ENCODE measurements at places on chromosomes 2 and 18. TPM values are rescaled to one million over a fixed set of nuclear protein-coding genes. Genes with fewer than 3 reads are reported as not detected.

DNA sequence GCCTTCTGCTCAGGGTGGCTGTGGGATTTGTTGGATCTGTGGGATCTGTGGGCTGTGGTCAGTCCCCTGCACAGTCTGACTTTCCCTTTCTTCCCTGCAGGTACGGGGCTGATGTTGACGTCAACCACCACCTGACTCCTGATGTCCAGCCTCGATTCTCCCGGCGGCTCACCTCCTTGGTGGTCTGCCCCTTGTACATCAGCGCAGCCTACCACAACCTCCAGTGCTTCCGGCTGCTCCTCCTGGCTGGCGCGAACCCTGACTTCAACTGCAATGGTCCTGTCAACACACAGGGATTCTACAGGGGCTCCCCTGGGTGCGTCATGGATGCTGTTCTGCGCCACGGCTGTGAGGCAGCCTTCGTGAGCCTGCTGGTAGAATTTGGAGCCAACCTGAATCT is 17.5 kb downstream of the ASB1 start:
- no peak for DNase-seq

DNA sequence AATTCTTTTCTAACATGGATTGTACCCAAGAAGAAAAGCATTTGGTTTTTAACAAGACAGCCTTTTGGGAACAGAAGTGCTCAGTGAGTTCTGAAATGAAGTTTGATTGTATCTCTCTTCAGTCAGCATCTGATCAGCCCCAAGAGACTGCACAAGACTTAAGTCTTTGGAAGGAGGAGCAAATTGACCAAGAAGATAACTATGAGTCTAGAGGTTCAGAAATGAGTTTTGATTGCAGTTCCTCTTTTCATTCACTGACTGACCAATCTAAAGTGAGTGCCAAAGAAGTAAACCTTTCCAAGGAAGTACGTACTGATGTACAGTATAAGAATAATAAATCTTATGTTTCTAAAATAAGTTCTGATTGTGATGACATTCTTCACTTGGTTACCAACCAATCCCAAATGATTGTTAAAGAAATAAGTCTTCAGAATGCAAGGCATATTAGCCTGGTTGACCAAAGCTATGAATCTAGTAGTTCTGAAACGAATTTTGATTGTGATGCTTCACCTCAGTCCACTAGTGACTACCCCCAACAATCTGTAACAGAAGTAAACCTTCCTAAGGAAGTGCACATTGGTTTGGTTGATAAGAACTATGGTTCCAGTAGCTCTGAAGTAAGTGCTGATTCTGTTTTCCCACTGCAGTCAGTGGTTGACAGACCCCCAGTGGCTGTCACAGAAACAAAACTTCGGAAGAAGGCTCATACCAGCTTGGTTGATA is 31.2 kb downstream of the ZDBF2 start:
- no peak for DNase-seq

DNA sequence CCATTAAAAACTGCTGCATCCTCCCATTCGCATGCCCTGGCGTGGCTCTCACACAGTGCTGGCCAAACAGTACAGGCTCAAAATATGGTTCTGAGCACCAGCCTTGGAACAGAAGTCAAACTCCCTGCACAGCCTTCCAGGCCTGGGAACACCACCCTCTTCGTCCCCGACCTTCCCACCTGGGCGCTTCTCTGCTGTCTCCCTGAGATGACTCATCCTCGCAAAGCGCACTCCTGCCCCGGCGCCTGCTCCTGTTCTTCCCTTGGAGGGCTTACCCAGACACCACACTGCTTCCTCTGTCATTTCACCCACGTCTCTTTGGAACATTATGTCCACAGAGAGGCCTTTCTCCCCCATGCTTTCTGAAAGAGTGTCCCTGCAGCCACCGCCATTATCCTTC is 172.7 kb downstream of the L3MBTL4 start:
- no peak for DNase-seq

- DNase-seq = no peak
These were observed 119.3 kb downstream of the SPTBN1 start for GRCh38 chr2:54575379-54575888.

GRCh38 chr2:68766376-68766845 is 31.8 kb downstream of the ARHGAP25 start:
- DNase-seq = peak; percentile 41

GRCh38 chr2:234518986-234519642 is 22.2 kb upstream of the ARL4C start:
- DNase-seq = no peak

- no peak for DNase-seq
These were observed 1.9 kb downstream of the ADCYAP1 start for GRCh38 chr18:906416-907114.

GRCh38 chr18:10121028-10121427 is 207.2 kb downstream of the VAPA start:
- no peak for DNase-seq

DNA sequence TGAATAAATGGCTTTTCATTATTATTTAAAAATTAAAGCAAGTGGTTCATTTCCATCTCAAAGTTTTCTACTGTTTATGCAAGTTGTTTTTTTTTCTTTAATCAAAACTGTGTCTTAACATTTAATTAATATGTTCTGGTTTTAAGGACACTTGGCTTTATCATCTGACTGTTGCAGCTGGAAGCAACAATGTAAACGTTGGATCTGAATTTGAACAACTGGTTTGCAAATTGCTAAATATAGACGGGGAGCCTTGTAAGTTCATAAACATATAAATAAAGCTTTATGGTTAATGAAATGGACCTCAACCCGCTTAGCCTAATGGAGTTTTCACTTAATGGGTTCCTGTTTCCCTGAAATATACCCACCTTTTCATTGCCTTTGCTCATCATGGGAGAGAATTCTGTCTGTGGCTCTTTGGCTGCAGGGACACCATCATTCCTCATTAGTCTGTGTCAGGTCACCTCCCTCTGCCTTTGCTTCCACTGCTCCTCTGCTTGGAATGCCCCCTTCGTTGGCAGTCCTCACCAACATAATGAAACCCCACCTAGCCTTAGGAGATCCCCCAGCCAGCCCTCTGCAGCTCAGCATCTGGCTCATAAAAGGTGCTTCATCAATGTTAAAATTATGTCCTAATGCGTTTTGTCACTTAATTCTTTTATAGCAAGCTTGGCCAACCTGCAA is 44.2 kb upstream of the DYNC2LI1 start:
- DNase-seq = no peak

DNA sequence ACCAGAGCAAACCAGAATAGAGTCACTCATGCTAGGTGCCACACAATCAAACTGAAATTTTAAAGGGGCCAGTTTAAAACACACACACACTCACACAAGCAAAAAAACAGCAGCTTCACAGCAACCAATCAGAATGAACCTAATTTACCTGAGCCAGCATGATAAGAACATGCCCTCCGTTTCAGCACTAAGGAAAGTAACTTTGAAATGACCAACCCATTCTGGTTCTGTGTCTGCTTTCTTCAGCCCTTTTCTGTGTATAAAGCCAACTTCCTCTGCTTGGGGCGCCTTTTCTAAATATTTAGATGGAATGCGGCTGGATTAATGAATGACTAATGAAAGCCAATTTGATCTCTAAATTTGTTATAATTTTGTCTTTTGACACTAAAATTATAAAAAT is 629.1 kb downstream of the ZEB2 start:
- no peak for DNase-seq

GRCh38 chr2:237425320-237425719 is 11.4 kb upstream of the COL6A3 start:
- DNase-seq = no peak

GRCh38 chr2:47918043-47918442 is 11.7 kb upstream of the FBXO11 start:
- DNase-seq = no peak

GRCh38 chr2:238083919-238084318 is 16.2 kb upstream of the ESPNL start:
- no peak for DNase-seq

DNA sequence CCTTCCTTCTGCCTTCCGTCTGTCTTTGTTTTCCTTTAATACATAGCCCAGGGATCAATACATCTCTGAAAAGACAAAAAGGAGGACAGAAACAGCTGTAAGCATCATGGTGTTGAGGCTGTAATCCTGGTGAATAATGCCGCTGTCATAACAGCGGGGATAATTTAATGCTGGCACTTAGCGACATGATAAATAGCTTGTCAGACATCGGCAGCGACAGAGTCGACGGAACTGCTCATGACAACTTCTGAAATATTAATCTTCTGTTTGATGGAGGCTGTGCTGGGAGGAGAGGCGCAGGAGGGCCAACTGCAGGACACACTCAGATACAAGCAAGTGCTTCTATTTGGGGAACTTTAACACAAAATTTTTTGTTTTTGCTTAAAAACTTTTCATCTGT is 602.2 kb downstream of the GALR1 start:
- DNase-seq = no peak

The IL18R1 gene
- total RNA-seq = 0.91 TPM

The IGFBP2 gene
- 250 TPM for total RNA-seq

The C2orf68 gene
- 26.1 TPM for total RNA-seq
